ENCODE measurements at places on chromosomes 11 and 22. TPM values are rescaled to one million over a fixed set of nuclear protein-coding genes. Genes with fewer than 3 reads are reported as not detected.

The NXPE2 gene
- 0.19 TPM for total RNA-seq

DNA sequence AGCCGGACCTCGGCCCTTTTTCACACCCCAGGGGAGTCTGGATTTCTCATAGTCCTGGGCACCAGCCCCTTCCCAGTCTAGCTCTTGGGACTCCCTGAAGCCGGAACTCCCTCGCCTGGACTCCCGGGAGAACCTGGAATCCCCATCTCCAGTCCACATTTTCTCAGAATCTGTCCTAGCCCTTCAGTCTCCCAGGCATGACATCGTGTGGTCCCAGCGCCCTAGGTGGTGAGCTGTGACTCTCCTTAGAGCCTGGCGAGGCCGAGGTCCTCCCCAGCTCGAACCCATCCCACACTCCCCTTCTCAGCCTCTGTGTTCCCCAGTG, 673 bp upstream of the DUSP18 start:
- no peaks in the 10 kb centered on the region for H3K36me3 ChIP-seq
- DNase-seq = no peak
- H3K4me3 ChIP-seq = no peak overlapping the region
- H3K27me3 ChIP-seq = no peaks in the 10 kb centered on the region

The CARD16 gene
- 11.8 TPM for total RNA-seq

GRCh38 chr22:39430576-39431150, 26.1 kb upstream of the MGAT3 start:
- peaks cover 6% of the 10 kb centered on the region for H3K36me3 ChIP-seq
- H3K27me3 ChIP-seq = no peaks in the 10 kb centered on the region
- DNase-seq = peak; percentile 38
- H3K4me3 ChIP-seq = no peak overlapping the region
- peaks cover 5% of the 10 kb centered on the region for H3K4me1 ChIP-seq
- H3K27ac ChIP-seq = peak overlapping the region; percentile 81

DNA sequence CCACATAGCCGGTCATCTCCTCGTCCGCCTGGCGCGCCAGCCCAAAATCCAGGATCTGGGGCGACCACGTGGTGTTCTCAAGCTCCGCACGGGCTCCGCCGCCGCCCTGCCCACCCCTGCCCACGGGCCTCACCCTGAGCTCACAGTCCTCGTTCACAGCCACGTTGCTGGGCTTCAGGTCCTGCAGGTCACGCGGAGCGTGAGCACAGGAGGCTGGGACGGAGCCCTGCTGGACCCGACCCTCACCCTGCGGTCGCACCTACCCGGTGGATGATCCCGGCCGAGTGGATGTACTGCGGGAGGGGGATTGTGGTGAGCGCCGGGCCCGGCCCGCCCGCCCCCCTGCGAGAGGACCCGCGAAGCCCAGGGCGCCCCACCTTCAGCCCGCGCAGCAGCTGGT, 3.2 kb downstream of the MAPK11 start:
- DNase-seq = no peak
- no peak overlapping the region for H3K27ac ChIP-seq
- H3K36me3 ChIP-seq = no peaks in the 10 kb centered on the region
- H3K4me3 ChIP-seq = no peak overlapping the region
- no peaks in the 10 kb centered on the region for H3K27me3 ChIP-seq
- H3K4me1 ChIP-seq = no peaks in the 10 kb centered on the region

The ENTHD1 gene
- not detected for total RNA-seq

DNA sequence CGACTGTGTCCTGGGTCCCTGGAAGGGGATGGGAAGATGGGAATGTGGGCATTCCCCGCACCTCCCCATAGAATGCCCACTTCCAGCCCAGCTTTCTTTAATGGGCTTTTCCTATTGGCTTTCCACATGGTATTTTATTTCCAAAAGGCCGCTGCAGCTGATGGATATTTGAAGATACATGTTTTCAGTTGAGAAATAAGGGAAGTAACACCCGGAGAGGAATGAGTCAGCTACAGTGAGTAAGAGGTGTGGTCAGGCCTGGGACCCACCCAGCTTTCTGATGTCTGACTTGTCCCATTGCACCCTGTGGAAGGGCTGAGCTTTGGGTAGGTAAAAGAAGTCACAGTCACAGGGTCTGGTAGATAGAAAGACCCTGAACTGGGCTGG, 476.9 kb downstream of the MIAT start:
- no peaks in the 10 kb centered on the region for H3K4me1 ChIP-seq
- H3K36me3 ChIP-seq = no peaks in the 10 kb centered on the region
- H3K4me3 ChIP-seq = no peak overlapping the region
- no peak for DNase-seq
- no peaks in the 10 kb centered on the region for H3K27me3 ChIP-seq
- H3K27ac ChIP-seq = no peak overlapping the region
